ENCODE measurements at places on chromosomes 7 and 10.
A peak's percentile ranks its signal among the peaks of the same experiment; 100 is the strongest.

DNA sequence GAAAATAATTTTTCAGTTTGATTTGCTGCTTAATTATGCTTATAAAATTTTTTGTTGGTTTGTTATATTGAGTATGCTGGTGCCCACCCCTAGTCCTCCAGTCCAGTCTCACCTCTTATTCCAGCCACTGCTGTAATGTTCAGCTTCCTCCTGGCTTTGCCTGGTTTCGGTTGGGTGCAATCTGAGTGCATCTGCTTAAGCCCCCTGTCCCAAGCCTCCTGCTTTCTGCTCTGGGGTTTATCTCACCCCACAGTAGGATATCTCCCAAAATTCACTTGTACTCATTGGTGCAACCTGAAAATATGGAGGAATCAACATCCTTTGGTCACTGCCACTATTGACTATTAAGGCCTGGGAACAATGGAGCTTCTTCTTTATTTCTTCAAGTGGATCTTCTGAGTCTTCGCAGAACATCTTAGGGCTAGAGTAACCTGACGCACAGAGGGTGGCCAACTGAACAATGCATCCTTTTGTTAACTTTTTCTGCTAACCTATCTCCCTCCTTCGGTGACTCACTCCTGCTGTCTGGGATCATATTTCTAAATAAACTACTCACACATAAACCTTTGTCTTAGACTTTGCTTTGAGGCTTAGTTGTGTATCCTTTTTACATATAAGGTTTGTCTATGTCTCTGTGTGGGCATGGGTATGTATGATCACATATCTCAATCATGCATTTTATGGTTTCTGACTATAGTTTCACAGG lies 19.1 kb upstream of the SOSTDC1 start:
- H3K27me3 ChIP-seq: no peaks in the 10 kb centered on the region
- no peak overlapping the region for H3K27ac ChIP-seq
- H3K36me3 ChIP-seq: no peaks in the 10 kb centered on the region
- no peaks in the 10 kb centered on the region for H3K4me1 ChIP-seq

DNA sequence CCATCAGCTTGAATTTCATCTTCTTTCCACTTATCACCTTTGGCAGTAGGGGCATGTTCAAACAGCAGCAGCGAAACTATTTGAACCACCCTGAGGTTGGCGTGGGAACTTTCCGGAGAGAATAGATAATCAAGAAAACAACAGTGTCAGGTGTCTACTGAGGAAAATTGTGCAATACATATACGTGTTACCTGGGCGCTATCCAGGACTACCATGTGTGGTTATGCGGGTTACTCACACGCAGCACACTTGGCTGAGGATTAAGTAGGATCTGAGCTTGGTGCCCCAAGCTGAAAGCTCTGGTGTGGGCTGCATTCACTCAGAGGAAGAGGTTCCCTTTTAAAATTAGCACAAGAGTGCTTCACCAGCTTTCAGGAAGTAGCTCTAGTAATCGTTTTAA lies 8.8 kb upstream of the ABI1 start:
- H3K4me3 ChIP-seq: no peak overlapping the region
- no peaks in the 10 kb centered on the region for H3K27me3 ChIP-seq
- DNase-seq: no peak
- H3K27ac ChIP-seq: no peak overlapping the region
- no peaks in the 10 kb centered on the region for H3K4me1 ChIP-seq

GRCh38 chr10:70899096-70899495 lies 10.7 kb upstream of the PCBD1 start:
- H3K36me3 ChIP-seq: no peaks in the 10 kb centered on the region
- H3K27ac ChIP-seq: no peak overlapping the region
- no peaks in the 10 kb centered on the region for H3K4me1 ChIP-seq
- H3K4me3 ChIP-seq: no peak overlapping the region
- no peak for DNase-seq

DNA sequence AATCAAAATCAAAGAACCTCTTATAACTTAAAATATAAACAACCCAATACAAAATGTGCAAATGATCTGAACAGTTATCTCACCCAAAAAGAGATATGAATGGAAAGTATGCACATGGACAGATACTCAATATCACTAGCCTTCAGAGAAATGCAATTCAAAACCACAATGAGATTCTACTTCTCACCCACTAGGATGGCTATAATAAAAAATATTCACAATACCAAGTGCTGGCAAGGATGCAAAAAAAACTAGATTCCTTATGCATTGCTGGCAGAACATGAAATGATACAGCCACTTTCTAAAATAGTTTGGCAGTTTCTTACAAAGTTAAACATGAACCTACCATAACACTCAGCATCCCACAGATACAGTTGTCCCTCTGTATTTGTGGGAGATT lies 130.1 kb upstream of the LRRN3 start:
- H3K27me3 ChIP-seq: no peaks in the 10 kb centered on the region
- no peak overlapping the region for H3K27ac ChIP-seq
- no peak overlapping the region for H3K4me3 ChIP-seq
- H3K4me1 ChIP-seq: no peaks in the 10 kb centered on the region
- H3K36me3 ChIP-seq: no peaks in the 10 kb centered on the region

DNA sequence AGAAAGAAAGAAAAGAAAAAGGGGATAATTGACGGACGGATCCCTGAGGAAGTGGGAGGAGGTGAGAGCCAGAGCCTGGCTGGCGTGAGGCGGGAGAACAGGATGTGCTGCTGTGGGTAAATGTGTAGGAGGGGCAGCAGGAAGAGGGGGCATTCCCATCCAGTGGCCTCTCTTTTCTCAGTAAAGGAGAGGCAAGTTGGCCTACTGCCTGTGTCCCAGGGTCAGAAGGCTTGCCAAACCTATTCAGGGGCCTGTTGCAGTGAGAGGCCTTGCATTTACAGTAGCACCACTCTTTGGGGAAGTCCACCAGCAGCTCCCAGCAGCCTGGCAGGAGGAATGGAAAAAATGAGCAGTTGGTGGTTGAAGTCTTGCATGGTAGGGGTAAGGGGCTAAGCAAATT lies 26.6 kb upstream of the ASCC1 start:
- peak overlapping the region; percentile 68 for H3K27ac ChIP-seq
- DNase-seq: no peak
- no peaks in the 10 kb centered on the region for H3K36me3 ChIP-seq

- peak; percentile 54 for DNase-seq
- H3K36me3 ChIP-seq: no peaks in the 10 kb centered on the region
- peaks cover 9% of the 10 kb centered on the region for H3K4me1 ChIP-seq
- peak overlapping the region; percentile 89 for H3K4me3 ChIP-seq
- no peaks in the 10 kb centered on the region for H3K27me3 ChIP-seq
Observed at GRCh38 chr7:2559283-2559950, 638 bp downstream of the IQCE start.
